Tracheal epithelial cell (primary cell): ENCODE measurements at places on chromosomes 5 and 9. TPM values are rescaled to one million over a fixed set of nuclear protein-coding genes. Genes with fewer than 3 reads are reported as not detected.

Gene CARD6
- 9.4 and 11.1 TPM in 2 replicates for total RNA-seq

Gene RGMB
- 13.5 and 16.0 TPM in 2 replicates for total RNA-seq

Gene FOXD4
- 0.24 and 0.43 TPM in 2 replicates for total RNA-seq

Gene CCNO
- total RNA-seq = 1.2 and 7.2 TPM in 2 replicates

Gene G3BP1
- total RNA-seq = 267 and 277 TPM in 2 replicates

Gene LHX3
- total RNA-seq = not detected in 2 replicates

Gene ALDH1A1
- 3.4 and 6.2 TPM in 2 replicates for total RNA-seq

Gene COL5A1
- under 0.01 and 0.72 TPM in 2 replicates for total RNA-seq

Gene SLC45A2
- 0.21 TPM in 1 of 2 replicates, not detected in the other for total RNA-seq

Gene ADAMTS13
- total RNA-seq = 0.21 and 1.4 TPM in 2 replicates

Gene LCN6
- total RNA-seq = not detected in 2 replicates

Gene POC5
- total RNA-seq = 9.6 and 17.5 TPM in 2 replicates

Gene SAXO1
- total RNA-seq = not detected in 2 replicates

Gene CDH9
- total RNA-seq = not detected in 2 replicates

Gene JADE2
- 13.5 and 25.2 TPM in 2 replicates for total RNA-seq

Gene ESM1
- total RNA-seq = not detected in 2 replicates

Gene SPATA6L
- 3.0 and 3.9 TPM in 2 replicates for total RNA-seq

Gene RPP25L
- 27.7 and 38.6 TPM in 2 replicates for total RNA-seq

Gene LRRTM2
- total RNA-seq = not detected in 2 replicates

Gene TLE1
- total RNA-seq = 50.1 and 51.3 TPM in 2 replicates

Gene CDX1
- under 0.01 TPM in 1 of 2 replicates, not detected in the other for total RNA-seq
